ENCODE measurements at places on chromosomes 11 and 22. TPM values are rescaled to one million over a fixed set of nuclear protein-coding genes. Genes with fewer than 3 reads are reported as not detected.

DNA sequence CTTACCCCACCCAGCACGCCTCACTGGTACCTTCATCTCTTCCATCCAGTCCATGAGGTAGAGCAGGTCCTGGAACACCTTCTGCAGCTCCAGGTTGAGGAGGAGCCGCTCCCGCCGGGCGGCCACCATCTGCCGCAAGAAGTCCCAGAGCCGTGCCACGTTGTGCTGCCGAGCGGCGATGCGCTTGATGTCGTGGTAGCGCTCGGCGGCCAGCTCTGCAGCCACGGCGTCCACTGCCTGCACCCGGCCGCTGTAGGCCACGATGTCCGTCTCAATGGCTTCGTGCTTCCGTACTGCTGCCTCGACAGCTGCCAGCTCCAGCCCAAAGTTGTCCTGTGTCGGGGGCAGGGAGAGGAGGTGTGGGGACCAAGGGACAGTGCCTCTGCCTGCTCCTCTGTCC, 21.5 kb downstream of the SPTBN2 start:
- no peak for DNase-seq

DNA sequence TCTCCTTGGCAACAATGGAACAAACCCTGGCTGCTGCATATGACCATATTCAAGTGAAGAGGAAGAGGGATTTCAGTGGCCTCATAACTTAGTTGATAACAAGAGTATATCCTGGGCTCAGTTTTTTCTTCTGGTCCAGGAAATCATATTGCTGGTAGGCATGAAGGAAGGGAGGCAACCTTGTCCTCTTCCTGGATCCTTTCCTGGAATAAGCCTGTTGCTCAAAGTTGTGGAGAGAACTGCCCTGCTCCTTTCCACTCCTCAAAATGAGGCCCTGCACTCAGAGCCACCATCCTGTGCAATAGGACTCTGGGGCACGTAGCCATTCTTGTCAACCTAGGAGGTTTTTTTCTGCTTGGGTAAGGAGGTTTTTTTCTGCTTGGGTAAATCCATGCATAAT, 128.7 kb upstream of the PITPNB start:
- no peak for DNase-seq

DNA sequence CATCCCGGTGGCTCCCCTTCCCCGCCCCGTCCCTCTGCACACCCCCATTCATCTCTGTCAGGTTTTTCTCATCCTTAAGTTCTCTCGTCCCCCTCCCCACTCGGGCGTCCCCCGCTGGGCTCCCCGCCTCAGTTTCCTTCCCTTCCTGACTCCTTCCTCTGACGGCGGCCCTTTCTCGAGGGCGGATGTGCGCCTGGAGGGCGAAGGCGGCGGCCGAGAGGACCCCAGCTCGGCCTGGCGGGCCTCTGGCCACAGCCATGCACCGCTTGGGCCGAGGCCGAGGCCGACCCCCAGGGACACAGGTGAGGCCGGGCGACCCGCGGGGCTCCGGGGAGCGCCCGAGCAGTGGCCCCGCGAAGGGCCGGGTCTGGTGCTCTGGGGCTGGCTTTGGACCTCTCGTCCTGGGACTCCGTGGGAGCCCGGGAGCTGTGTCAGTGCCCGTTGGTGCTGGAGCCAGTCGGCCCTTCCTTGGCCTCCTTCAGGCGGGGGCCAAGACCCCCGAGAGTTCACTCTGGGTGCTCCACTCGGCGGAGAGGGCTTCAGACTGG, 2.9 kb downstream of the PHLDB1 start:
- no peak for DNase-seq

DNA sequence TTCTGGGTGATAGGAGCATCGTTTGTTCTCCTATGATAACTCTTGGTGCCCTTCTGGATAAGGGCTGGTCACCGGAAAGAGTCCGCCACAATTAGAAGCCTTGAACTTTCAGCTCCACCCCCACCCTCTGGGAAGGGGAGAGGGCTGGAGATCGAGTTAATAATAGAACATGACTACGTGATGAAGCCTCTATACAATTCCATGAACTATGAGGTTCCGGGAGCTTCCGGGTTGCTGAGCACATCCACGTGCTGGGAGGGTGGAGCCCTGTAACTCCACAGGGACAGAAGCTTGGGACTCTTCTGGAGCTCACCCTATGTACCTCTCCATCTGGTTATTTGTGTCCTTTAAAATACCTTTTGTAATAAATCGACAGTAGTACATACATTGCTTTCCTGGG, 40.3 kb downstream of the ARHGAP42 start:
- no peak for DNase-seq

DNA sequence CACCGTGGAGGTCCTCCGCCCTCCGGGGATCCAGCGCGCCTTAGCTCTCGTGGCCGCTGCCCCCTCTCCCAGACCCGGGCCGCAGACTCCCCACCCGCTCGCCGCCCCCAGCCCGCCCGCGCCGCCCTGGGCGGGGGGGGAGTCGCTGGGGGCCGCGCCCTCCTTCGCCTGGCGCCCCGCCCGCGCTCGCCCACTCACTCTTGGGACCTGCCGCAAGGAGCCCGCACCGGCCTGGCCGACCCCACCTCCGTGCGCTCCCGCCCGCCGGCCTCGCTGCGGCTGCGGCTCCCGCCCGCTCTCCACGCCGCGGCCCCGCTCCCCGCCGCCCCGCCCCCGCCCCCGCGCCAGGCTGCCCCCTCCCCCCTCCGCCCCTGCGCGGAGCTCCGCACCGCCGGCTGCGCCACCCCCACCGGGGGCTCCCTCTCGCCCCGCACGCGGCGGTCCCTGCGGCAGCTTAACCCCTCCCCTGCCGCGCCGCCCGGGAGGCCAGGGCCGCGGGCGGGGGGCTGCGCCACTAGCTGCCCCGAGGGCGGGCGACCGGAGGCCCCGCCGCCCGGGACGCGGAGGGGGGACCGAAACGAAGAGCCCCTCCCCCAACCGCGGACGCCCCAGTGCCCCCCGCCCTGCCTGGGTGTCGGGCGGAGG, 724 bp upstream of the RASGRP2 start:
- no peak for DNase-seq

The SCN4B gene
- total RNA-seq, result 0.25 TPM

The NXF1 gene
- total RNA-seq, result 32.5 TPM

The OR8B4 gene
- not detected for total RNA-seq
